ENCODE measurements at places on chromosomes 13 and 19.

- no peak for DNase-seq
- H3K4me1 ChIP-seq, result peaks cover 8% of the 10 kb centered on the region
- H3K27me3 ChIP-seq, result no peaks in the 10 kb centered on the region
- H3K36me3 ChIP-seq, result no peaks in the 10 kb centered on the region
- peak overlapping the region; percentile 27 for H3K4me3 ChIP-seq
Measured at GRCh38 chr13:113394339-113394640, 30.4 kb upstream of the GRTP1 start.

DNA sequence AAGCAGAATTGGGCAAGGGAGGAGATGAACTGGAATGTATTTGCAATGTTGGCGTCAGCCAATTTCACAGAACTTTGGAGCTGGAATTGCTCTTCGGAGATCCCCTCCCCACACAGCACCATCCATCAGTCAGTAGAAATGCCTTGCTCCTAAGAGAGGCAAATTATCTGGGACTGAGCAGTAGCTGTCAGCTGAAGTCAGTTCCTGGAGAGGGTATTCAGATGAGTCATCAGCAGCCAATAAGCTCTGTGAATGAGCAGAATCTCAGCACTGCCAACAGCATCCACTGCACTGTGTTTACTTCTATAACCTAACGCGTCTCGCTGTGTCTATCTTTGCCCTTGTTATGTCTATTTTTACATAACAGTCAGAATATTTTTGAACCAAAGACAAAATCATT lies 213.7 kb downstream of the SLITRK5 start:
- no peak overlapping the region for H3K27ac ChIP-seq
- no peak for DNase-seq
- H3K4me1 ChIP-seq, result no peaks in the 10 kb centered on the region
- H3K27me3 ChIP-seq, result no peaks in the 10 kb centered on the region

DNA sequence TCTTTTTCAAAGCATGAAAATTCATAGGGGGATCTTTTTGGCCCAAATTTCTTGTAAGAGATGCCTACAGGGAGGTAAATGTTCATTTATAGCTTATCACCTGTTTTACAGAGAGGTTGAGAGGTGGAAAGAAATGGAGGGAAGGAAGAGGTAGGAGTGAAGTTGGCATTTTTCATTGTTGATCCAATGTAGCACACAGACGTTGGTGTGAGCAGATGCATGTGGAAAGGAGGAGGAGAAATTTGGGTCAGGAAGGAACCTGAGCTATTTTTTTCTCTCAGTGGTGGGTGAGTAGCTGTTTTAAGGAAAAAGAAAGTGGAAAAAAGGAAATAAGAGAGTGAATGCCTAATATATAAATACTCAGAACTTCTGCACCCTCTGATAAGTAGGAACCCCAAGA lies 9.9 kb upstream of the SMIM17 start:
- no peaks in the 10 kb centered on the region for H3K36me3 ChIP-seq
- H3K4me3 ChIP-seq, result no peak overlapping the region
- no peaks in the 10 kb centered on the region for H3K27me3 ChIP-seq
- H3K4me1 ChIP-seq, result no peaks in the 10 kb centered on the region

- H3K4me1 ChIP-seq, result no peaks in the 10 kb centered on the region
- no peak for DNase-seq
- H3K4me3 ChIP-seq, result no peak overlapping the region
- H3K27ac ChIP-seq, result no peak overlapping the region
- no peaks in the 10 kb centered on the region for H3K36me3 ChIP-seq
- no peaks in the 10 kb centered on the region for H3K27me3 ChIP-seq
Measured at GRCh38 chr13:104296286-104296685, 1230.1 kb upstream of the SLC10A2 start.

- H3K36me3 ChIP-seq, result no peaks in the 10 kb centered on the region
- no peaks in the 10 kb centered on the region for H3K4me1 ChIP-seq
- DNase-seq, result no peak
- H3K27ac ChIP-seq, result no peak overlapping the region
- no peak overlapping the region for H3K4me3 ChIP-seq
- H3K27me3 ChIP-seq, result no peaks in the 10 kb centered on the region
Measured at GRCh38 chr13:106033659-106034058, 501.8 kb downstream of the EFNB2 start.

GRCh38 chr13:44050450-44051063 lies 170.9 kb downstream of the LACC1 start:
- no peaks in the 10 kb centered on the region for H3K4me1 ChIP-seq
- no peaks in the 10 kb centered on the region for H3K36me3 ChIP-seq

DNA sequence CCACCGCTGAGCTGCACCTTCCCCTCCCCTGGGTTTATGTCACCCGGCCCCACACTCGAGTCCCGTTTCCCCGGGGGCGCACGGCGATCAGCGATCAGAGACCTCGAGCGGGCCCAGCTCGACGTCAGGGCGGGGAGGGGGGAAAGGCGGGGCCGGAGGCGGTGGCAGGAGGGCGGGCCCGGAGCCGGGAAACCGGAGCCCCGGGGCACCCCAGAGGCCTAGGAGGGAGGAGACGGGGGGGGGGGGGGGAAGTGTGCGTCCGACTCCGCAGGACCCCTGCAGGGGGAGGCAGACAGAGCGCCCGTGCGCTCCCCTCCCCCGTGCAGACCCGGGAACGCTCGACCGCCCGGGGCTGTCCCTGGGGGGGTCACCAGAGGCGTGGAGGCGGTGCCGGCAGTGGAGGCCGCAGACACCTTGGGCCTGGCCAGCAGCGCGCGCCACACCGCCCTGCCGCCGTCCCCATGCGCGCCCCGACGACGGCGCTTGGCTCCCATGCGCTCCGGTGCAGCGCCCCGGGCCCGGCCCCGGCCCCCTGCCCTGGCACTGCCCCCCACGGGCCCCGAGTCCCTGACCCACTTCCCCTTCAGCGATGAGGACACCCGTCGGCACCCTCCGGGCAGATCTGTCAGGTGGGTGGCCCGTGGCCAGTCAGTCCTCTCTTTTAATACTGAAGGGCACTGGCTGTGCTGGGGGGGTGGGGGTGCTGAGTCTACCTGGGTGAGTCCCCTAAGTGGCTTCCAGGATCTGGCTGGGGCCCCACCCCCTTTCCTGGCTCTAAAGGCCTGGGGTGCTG lies 11.8 kb downstream of the PDE4A start:
- H3K36me3 ChIP-seq, result no peaks in the 10 kb centered on the region
- H3K27me3 ChIP-seq, result no peaks in the 10 kb centered on the region
- peak; percentile 88 for DNase-seq
- peaks cover 49% of the 10 kb centered on the region for H3K4me1 ChIP-seq
- peak overlapping the region; percentile 60 for H3K4me3 ChIP-seq

GRCh38 chr13:29595380-29596063 lies at the start of gene SLC7A1:
Gene SLC7A1, minus strand, starts transcription at chr13:29595688. Its CDS starts 59,500 bp downstream, at chr13:29536188.
- DNase-seq, result peak; percentile 91
- peaks cover 9% of the 10 kb centered on the region for H3K4me1 ChIP-seq
- H3K27me3 ChIP-seq, result no peaks in the 10 kb centered on the region

GRCh38 chr13:51292000-51292565 lies 47.4 kb upstream of the SERPINE3 start:
- H3K4me1 ChIP-seq, result no peaks in the 10 kb centered on the region
- no peak overlapping the region for H3K4me3 ChIP-seq
- no peaks in the 10 kb centered on the region for H3K36me3 ChIP-seq

DNA sequence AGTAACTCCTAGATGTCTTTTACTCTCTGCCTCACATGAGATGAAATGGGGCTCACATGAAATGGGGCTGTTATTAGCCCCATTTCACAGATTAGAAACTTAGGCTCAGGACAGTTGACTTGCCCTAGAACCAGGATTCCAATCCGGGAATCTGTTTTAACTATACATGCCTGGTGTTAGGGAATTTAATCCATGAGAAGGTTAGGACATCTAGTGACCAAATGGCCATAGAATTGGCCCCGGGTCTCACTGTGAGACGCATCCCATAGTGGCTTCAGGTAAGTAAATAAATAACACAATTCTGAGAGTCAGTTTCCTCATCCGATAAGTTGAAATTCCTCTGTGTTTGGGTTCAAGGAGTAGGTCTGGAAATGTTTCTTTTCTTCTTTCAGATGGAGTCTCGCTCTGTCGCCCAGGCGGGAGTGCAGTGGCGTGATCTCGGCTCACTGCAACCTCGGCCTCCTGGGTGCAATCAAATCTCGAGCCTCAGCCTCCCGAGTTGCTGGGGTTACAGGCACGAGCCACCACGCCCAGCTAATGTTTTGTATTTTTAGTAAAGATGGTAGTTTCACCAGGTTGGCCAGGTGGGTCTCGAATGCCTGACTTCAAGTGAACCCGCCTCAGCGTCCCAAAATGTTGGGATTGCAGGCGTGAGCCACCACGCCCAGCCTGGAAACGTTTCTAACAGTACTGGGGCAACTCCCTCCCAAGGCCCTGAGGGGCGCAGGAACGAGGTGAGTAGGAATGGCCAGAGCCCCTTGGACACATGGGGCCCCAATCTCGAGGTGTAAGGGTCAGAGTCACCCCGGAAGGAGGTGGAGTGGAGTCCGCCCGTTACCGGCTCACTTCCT lies 1.2 kb upstream of the ZNF574 start:
- no peak for DNase-seq
- no peaks in the 10 kb centered on the region for H3K36me3 ChIP-seq
- no peaks in the 10 kb centered on the region for H3K27me3 ChIP-seq
- H3K4me1 ChIP-seq, result peaks cover 26% of the 10 kb centered on the region

DNA sequence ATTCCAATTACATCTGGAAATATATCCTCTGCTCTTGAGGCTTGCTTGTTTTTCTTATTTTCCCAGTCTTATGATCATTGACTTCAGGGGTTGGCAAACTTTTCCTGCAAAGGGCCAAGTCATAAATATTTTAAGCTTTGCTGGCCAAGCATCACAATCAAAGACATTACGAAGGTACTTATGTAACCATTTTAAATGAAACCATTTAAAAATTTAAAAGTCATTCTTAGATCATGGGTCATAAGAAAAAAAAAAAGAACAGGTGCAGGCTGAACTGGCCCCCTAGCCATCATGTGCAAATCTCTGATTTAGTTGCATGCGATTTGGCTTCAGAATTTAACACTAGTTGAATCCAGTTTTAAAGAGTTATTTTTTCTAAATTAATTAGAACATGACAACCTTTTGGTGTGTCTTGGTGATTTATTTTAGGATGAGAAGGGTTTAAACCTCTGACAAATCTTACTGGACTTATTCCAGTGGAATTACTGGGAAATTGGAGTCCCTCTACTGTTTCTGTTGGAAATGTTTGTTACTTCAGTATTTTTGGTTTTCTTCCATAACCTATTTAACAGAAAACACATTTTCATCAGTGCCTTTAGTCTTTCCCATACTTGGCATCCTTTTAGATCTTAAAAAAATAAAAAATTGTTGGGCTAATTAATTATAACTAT lies 148.1 kb downstream of the NHLRC3 start:
- DNase-seq, result no peak
- no peaks in the 10 kb centered on the region for H3K4me1 ChIP-seq
- no peak overlapping the region for H3K27ac ChIP-seq

DNA sequence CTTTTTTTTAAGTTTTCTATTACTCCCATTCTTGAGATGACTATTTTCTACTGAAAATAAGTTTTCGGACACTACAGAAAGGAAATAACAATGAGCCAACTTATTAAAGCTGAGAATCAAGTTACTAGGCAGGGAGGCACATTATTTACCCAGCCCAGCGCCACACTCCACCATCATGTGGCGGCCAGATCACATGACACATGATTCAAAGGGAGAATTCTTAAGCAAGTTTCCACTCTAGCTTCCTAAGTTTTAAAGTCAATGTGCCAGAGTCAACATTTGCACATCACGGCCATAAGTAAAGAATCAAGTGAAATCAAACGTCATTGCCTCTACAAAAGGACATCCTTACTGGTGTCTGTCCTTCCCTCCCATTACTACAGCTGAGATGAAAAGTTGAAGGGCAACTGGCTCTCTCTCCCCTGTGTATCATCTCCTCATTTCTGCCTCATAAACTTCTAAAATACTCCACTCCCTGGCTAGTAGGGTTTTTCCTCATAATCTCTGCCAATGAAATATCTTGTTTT lies 81.7 kb downstream of the KLF12 start:
- no peak overlapping the region for H3K27ac ChIP-seq
- H3K4me3 ChIP-seq, result no peak overlapping the region
- no peaks in the 10 kb centered on the region for H3K36me3 ChIP-seq
- H3K27me3 ChIP-seq, result no peaks in the 10 kb centered on the region
- H3K4me1 ChIP-seq, result peaks cover 28% of the 10 kb centered on the region

DNA sequence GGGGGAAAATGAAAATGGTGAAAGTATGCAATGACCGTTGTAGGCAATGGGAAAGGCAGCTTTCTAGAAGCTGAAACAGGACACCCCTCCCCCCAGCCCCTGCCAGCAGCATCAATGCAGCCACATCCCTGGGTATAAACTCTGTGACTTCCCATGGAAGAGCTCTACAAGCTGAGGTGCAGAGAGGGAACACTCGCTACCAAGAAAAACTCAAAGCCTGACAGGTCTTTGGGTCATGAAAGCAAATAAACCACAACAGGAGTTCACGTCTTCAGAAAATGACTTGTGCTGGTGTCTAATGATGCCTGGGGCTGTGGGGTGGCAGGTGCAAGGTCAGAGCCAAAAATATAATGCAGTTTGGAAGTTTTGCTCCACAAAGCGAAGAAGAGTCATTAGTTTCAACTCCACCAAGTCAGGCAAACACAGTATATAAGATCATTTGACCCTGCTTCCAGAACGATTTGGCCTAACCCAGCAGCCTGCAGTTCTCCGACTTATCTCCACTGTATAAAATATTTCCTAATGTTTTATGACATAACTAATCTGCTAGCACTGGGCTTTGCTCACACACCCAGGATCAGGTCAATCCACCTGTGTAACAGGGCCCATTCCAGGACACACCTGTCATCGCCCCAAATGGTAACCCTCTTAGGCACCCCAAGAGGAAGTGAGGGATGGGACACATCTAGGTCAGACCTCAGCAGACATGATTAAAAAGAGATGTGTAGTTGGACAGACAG lies 102.1 kb downstream of the IRS2 start:
- H3K4me3 ChIP-seq, result no peak overlapping the region
- no peak overlapping the region for H3K27ac ChIP-seq

GRCh38 chr13:39682310-39682709 lies 26.8 kb downstream of the COG6 start:
- H3K4me3 ChIP-seq, result no peak overlapping the region
- DNase-seq, result no peak
- no peaks in the 10 kb centered on the region for H3K4me1 ChIP-seq
- no peak overlapping the region for H3K27ac ChIP-seq

GRCh38 chr13:59337070-59337469 lies 826.7 kb downstream of the DIAPH3 start:
- no peak for DNase-seq
- H3K27ac ChIP-seq, result no peak overlapping the region
- no peaks in the 10 kb centered on the region for H3K27me3 ChIP-seq
- no peak overlapping the region for H3K4me3 ChIP-seq
- no peaks in the 10 kb centered on the region for H3K36me3 ChIP-seq
